Left lung (tissue), 14 donors: ENCODE measurements at places on chromosomes 12 and 14. TPM values are rescaled to one million over a fixed set of nuclear protein-coding genes. Genes with fewer than 3 reads are reported as not detected.

- DNase-seq = no peak
These were observed 17.8 kb downstream of the DCAF5 start for GRCh38 chr14:69135133-69135532.

CCDC197 gene
- not detected for polyA plus RNA-seq

PARP11 gene
- 15.6 TPM for polyA plus RNA-seq

LRRC10 gene
- not detected for polyA plus RNA-seq

TGM1 gene
- polyA plus RNA-seq = 3.9 TPM

TAS2R7 gene
- not detected for polyA plus RNA-seq

LTBR gene
- 105 TPM for polyA plus RNA-seq

DNA sequence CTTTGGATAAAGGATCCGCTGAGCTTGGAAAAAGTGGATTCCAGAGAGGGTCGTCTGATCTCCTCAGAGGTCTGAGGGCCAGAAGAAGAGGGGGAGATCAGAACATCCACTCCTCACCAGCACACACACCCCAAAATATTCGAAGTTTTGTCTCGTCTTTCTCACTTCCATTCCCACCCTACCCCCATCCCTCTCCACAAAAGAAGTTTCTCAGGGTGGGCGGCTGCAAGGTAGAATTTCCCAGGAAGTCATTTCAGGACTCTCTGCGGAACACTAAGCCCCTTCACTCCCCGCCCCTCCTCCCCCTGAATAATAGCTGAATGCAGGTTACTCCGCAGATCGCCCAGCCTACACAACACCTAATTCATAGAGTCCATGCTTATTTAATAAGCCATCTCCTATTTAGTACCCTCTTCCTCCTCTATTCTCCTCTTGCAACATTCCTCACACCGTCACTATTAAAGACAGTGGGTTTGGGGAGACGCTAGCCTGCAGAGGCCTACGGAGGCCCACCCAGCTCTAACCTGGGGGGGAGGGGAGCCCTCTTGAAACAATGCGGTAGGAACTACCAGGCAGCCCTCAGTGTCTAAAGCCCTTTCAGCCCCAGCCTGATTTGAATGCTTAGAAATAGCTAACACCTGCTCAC is 649 bp upstream of the SALL2 start:
- no peak for DNase-seq

DNA sequence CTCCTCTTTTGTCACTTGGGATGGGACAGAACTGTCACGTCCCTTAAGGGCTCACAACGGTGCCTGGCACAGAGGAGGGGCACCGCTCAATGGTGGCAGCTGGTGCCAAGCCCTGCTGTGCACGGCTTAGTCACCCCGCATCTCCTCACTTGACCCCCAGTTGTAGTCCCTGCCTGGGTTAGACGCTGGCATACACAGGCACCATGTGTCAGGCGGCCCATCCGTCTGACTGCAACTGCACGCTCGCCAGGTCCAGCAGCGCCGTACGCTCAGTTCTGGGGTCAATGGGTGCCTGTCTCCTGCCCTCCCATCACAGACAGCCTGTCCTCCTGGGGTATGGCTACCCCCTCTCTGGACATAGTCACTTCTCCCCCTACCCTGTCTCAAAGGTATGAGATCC is 1.6 kb upstream of the PACS2 start:
- DNase-seq = no peak

GRCh38 chr12:131264635-131265034 is 310.9 kb downstream of the ADGRD1 start:
- DNase-seq = peak; percentile 27

DNA sequence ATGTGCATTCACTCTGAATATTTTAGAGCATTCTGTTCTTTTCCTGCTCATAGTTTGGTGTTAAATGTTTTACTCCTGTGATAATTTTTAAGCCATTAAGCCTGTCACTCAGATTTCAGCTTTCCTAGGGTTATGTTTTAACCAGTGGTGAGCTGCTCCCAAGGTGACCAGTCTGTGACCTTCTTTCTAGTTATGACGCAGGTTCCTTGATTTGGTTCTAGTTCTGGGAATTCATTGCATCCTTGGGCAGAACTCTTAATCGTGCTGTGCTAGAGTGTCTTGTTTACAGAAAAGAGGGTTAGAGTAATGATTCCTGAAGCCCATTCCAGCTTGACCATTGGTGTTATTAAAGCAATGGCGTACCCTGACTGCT is 2.2 kb downstream of the GABARAPL1 start:
- DNase-seq = no peak

CDKL1 gene
- polyA plus RNA-seq = 18.3 TPM

GRCh38 chr14:101511620-101512375 is 49.5 kb upstream of the DIO3 start:
- DNase-seq = peak; percentile 47

DNA sequence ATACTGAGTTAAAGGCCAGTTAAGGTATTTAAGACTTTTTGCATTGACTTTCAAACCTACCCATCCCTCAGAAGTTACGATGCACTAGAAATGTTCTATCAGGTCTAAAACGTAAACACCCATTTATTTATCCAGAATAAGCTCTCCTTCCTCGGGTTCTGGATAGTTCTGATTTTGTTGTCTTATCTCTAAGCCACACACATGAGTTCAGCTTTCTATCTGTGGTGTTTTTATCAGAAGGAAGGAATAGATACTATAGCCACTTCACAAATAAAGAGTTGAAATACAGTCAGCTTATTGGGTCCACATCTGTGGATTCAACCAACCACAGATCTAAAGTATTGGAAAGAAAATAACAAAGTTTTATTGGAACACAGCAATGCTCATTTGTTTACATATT is 5.4 kb downstream of the SFSWAP start:
- DNase-seq = no peak

GRCh38 chr12:93137656-93138612 is 208.8 kb upstream of the EEA1 start:
- no peak for DNase-seq

DNA sequence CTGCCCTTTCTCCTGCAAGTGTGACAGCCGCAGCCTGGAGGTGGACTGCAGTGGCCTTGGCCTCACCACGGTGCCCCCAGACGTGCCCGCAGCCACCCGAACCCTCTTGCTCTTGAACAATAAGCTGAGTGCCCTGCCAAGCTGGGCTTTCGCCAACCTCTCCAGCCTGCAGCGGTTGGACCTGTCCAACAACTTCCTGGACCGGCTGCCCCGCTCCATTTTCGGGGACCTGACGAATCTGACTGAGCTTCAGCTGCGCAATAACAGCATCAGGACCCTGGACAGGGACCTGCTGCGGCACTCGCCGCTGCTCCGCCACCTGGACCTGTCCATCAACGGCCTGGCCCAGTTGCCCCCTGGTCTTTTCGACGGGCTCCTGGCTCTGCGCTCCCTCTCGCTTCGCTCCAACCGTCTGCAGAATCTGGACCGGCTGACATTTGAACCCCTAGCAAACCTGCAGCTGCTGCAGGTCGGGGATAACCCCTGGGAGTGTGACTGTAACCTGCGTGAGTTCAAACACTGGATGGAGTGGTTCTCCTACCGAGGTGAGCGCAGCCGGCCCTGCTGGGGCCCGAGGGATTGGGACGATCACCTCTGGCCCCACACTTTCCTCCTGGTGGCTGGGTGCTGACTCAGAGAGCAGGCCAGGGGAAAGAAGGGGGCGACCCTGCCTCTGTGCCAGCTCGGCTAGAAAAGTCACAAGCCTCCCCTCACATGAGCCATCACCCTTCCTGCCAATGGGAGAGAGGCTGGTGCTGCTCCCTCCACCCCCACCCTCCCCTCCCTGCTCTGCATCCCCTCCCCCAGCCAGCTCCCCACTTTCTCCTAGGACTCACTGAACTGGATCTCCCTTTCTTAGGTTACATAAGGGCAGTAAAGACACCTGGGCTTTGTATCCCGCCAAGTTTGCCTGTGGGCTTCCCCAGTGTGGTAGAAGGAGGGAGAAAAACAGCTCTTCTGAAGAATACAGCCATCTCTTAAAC is 10.9 kb downstream of the LRTM2 start:
- peak; percentile 75 for DNase-seq

DNA sequence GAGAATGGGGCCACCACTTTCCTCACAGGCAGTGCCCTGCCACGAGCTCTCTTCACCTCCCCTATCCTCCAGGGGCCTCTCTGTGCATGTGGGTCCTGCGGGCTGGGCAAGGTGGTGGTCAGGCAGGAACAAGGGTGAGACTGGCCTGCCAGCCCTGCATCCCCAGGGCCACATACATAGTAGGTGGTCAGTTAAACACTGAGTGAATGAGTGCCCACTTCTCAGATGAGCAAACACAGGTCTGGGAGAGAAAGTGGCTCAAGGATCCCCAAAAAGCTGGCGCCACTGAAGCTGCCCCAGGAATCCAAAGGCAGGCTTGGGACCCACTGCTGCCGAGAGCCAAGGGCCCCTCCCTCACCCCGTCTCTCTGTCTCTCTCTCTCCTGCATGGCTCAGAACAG is 51.1 kb downstream of the CCNK start:
- no peak for DNase-seq

- no peak for DNase-seq
These were observed 73.1 kb downstream of the RESF1 start for GRCh38 chr12:32032205-32032810.

- DNase-seq = no peak
These were observed 38.6 kb downstream of the FBXO34 start for GRCh38 chr14:55309761-55310365.

HIF1A gene
- polyA plus RNA-seq = 205 TPM

- DNase-seq = no peak
These were observed 4.2 kb downstream of the RHOF start for GRCh38 chr12:121789233-121789781.

GRCh38 chr14:74459289-74459946 is 33.4 kb upstream of the SYNDIG1L start:
- no peak for DNase-seq

DNA sequence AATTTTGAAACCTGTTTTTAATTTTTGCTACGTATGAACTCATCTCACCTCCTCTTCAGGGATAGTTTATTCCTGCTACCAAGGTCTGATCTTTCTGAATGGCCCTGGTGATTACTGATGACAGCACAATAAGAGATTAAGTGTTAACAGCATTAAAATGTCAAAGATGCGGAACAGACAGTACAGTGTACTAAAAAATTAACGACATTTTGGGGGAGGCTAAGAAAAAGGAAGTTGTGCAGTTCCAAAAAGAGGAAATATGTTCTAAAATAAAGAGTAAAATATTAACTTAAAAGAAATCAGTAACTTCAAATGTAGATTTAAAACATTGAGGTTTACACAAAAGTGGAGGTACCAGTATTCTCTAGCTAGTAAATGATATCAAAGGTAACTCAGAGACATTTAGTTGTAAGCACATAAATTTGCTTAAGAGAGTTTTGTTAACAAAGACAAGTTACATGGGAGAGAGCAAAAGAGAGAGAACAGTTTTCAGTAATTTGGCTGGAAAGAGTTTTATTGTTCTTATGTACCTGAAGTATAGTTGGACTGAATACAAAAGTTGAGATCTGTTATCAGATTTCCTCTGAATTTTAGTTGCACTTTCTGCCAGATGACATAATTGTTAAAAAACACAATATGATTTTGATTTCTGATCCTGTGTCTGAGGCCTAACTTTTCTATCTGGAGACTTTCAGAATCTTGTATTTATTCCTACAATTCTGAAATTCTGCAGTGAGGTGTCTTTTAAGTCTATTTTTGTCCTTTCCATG is 4.2 kb upstream of the CLECL1 start:
- no peak for DNase-seq

HOXC12 gene
- polyA plus RNA-seq = not detected

MANSC4 gene
- 0.58 TPM for polyA plus RNA-seq

KLRG1 gene
- polyA plus RNA-seq = 1.8 TPM

DNA sequence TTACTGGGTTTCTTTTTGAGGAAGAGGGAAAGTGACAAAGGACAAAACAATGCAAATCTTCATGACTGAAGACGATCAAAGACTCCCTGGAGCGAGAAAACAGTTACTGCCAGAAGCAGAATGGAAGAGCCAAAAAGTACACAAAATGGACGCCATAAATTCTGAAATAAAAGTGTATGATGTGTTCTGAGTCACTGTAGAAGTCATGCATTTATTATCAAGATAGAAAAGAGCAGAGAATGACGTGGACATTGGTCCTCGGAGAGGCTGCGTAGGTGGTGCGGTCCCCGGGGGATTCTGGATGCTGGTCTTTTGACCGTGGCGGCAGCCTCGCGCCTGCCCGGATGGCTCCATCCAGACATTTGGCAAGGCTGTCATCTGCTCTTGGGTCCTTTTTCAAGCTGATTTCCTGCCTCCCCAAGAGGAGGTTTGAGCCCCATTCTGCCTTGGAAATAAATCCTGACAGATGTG is 52.8 kb downstream of the C14orf132 start:
- no peak for DNase-seq

- no peak for DNase-seq
These were observed 920.5 kb downstream of the NRXN3 start for GRCh38 chr14:79090641-79091180.

GRCh38 chr12:46770501-46771183 is 55.2 kb downstream of the SLC38A4 start:
- DNase-seq = no peak

FLRT2 gene
- 41.7 TPM for polyA plus RNA-seq

- DNase-seq = no peak
These were observed 51.3 kb upstream of the GALNT9 start for GRCh38 chr12:132380641-132381040.

GRCh38 chr14:35438910-35439713 is 34.6 kb upstream of the NFKBIA start:
- DNase-seq = no peak

DNA sequence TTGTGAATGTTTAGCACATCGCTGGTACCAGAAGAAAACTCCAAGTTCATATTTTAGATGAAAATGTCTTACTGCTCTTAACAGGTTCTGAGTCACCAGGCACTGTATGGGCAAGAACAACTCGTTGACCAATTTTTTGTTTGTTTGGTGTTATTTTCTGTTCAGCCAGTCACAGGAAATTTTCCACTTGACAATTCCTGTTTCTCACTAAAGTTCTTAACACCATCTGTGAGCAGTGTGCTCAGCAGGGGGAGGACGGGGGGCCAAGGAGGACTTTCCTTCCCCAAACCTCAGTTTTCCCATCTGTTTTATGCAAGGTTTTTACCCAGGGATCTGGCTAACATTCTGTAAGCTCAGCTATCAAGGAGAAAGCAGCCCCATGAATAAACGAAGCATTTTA is 3.0 kb downstream of the NUAK1 start:
- DNase-seq = no peak

DNA sequence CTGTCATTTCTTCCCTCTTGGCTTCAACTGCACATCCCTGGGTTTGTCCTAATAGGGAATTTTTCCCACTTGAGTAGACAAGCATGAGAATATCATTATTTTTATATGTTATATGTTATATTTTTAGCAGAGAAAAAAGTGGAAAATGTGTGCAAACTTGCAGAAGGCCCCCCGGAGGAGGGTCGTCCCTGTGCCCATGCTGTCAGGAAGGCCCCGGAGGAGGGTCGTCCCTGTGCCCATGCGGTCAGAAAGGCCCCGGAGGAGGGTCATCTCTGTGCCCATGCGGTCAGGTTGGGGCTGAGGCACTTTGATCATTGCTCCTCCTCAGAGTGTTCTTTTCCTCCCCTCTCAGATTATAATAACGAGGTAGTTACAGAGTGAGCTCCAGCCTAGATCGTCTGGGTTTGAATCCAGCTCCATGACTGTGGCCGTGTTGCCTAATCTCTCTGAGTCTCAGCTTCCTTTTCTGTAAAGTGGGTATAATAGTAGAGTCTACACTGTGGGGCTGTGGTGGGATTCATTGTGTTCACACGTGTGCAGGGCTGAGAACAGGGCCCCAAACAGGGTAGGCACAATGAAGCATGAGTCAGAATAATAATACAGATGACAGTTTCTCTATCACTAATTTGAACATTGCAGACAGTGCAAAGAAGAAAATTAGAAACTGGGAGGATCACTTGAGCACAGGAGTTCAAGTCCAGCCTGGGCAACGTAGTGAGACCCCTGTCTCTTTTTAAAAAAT is 33.4 kb downstream of the ELK3 start:
- DNase-seq = no peak
